ENCODE measurements at places on chromosomes 3 and 15. TPM values are rescaled to one million over a fixed set of nuclear protein-coding genes. Genes with fewer than 3 reads are reported as not detected.

The DTWD1 gene
- 29.9 TPM for total RNA-seq

DNA sequence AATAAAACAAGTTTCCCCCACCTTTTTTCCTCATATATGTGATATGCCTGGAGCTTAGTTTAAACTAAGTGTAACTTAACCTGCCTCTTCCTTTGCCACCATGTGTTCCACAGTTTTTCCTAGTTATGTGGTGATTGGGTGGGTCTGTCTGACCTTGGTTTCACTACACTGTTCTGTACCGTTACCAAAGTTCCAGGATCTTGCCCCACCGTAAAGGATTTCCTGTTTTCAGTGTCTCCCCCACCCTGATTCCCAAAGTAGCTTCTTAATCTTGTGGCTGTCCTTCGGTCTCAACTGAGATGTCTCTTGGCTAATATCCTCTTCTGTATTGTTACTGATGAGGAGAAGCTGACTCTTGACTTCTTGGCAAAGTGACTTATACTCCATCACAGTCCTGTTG lies 6.4 kb upstream of the MGA start:
- no peak overlapping the region for H3K27ac ChIP-seq
- no peaks in the 10 kb centered on the region for H3K27me3 ChIP-seq
- no peak for DNase-seq
- no peaks in the 10 kb centered on the region for H3K4me1 ChIP-seq

The DAZL gene
- not detected for total RNA-seq

DNA sequence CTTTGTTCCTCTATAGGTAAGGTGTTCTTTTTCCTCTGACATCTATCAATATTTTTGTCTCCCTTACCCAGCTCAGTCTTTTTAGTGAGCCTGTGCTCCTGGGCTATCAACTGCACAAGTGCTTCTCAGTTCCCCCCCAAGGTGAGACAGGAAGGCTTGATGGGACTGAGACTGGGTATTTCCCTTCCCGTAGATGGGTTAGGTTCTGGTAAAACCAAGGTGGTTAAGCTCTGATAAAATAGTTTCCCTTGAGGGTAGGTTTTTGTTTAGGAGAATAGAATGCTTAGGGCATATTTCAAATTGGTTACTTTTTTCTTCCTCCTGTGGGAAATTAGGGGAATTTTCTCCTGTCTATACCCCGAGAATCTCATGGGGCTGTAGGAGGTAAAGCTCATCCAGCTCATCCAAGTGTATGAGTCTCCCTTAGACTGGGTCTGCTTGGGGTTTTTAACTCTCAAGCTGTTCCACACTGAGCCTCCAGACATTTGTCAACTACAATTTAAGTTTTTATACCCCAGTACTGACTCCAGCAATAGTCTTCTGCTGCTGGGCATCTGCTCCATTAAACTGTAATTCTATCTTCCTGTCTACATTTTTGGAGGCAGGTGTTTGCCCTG lies 44.9 kb downstream of the OXSR1 start:
- H3K4me1 ChIP-seq: peaks cover 34% of the 10 kb centered on the region
- no peak overlapping the region for H3K27ac ChIP-seq
- DNase-seq: no peak
- H3K27me3 ChIP-seq: no peaks in the 10 kb centered on the region
- no peaks in the 10 kb centered on the region for H3K36me3 ChIP-seq

DNA sequence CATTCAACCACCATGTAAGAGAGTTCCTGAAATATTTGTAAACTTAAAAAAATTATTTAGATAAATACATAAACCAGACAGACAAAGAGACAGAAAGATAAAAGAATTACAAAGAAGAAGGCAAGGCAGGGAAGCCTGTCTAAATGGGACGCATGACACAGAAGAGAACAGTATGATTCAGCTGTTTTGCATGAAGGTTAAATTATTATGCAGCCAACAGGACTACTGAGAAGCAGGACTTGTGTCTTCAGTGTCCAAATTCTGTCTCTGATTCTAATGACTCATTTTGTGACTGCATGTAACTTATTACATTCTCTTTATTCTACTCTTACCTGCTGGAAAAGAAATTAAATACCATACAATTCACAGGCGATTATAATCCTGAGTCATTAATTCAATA lies 340.4 kb upstream of the KCNMB2 start:
- no peaks in the 10 kb centered on the region for H3K36me3 ChIP-seq
- H3K4me1 ChIP-seq: peaks cover 5% of the 10 kb centered on the region
- no peak for DNase-seq
- no peaks in the 10 kb centered on the region for H3K27me3 ChIP-seq

- no peaks in the 10 kb centered on the region for H3K27me3 ChIP-seq
- no peaks in the 10 kb centered on the region for H3K36me3 ChIP-seq
- H3K4me1 ChIP-seq: no peaks in the 10 kb centered on the region
- H3K27ac ChIP-seq: no peak overlapping the region
- no peak overlapping the region for H3K4me3 ChIP-seq
Observed at GRCh38 chr15:36005542-36005941, 459.6 kb upstream of the DPH6 start.

The TMEM266 gene
- total RNA-seq: not detected

The MST1R gene
- 1.3 TPM for total RNA-seq

Measured in CD4-positive, alpha-beta memory T cell (primary cell).